Lung (tissue), 17 donors: ENCODE measurements at places on chromosomes 3 and 15.

DNA sequence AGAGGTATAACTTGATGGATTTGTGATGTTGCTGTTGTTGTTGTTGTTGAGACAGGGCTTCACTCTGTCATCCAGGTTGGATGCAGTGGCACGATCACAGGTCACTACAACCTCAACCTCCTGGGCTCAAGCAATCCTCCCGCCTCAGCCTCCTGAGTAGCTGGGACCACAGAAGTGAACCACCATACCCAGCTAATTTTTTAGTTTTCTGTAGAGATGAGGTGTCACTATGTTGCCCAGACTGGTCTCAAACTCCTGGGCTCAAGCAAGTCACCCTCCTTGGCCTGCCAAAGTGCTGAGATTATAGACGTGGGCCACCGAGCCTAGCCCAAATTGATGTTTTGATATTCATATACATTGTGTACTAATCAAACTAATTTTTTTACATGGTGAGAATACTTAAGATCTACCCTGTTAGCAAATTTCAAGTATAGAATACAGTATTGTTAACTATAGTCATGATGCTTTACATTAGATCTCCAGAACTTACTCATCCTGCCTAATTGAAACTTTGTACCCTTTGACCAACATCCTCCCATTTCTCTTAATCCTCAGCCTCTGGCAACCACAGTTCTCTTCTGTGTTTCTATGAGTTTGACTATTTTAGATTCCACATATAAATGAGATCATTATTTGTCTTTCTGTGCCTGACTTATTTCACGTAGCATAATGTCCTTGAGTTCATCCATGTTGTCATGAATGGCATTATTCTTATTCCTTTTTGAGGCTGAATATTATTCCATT lies 23.2 kb downstream of the LMCD1 start:
- no peaks in the 10 kb centered on the region for H3K27me3 ChIP-seq
- peaks cover 10% of the 10 kb centered on the region for H3K36me3 ChIP-seq
- no peak for DNase-seq
- H3K4me1 ChIP-seq = peaks cover 12% of the 10 kb centered on the region

- no peaks in the 10 kb centered on the region for H3K4me1 ChIP-seq
- H3K36me3 ChIP-seq = no peaks in the 10 kb centered on the region
- H3K27ac ChIP-seq = no peak overlapping the region
- no peak overlapping the region for H3K4me3 ChIP-seq
- no peaks in the 10 kb centered on the region for H3K27me3 ChIP-seq
- DNase-seq = no peak
These were observed 67.2 kb downstream of the CFAP44 start for GRCh38 chr3:113374078-113374477.

- H3K4me1 ChIP-seq = no peaks in the 10 kb centered on the region
- peak; percentile 2 for DNase-seq
- H3K27me3 ChIP-seq = no peaks in the 10 kb centered on the region
- H3K36me3 ChIP-seq = no peaks in the 10 kb centered on the region
- no peak overlapping the region for H3K27ac ChIP-seq
These were observed 529.7 kb upstream of the IL12A start for GRCh38 chr3:159458982-159459381.

- peak; percentile 44 for DNase-seq
- H3K4me3 ChIP-seq = peak within 1 kb of the TSS; percentile 51
- no peaks in the 10 kb centered on the region for H3K36me3 ChIP-seq
- no peak within 1 kb of the TSS for H3K27ac ChIP-seq
These were observed at the start of gene PRRT3 for GRCh38 chr3:9951962-9952805. Gene PRRT3 (minus strand): TSS chr3:9952408. CDS start chr3:9950115, 2,293 bp downstream.

DNA sequence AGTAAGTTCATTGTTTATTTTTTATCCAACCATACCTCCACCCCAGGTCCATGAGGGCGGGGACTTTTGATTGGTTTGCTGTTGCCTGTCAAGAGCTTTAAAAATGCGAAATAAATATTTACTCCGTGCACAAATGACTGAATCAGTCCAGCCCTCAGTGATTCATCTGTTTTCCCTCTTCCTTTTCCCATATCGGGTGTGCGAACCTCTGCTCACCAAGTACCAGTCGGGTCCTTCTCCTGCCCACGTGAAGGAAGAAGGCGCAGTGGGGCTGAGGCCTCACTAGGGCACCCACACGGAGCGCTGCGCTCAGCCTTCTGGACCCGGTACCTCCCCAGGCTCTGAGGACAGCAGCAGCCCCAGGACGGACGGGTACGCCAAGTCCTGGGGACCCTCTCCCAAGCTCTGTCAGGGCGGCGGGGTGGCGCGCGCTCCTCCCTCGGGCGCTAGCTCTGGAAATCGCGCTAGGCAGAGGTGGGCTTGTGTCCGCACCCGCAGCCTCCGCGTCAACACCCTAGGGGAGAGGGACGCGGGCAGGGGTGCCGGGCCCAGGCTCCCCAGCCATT lies 70.5 kb upstream of the EPHB3 start:
- peaks cover 5% of the 10 kb centered on the region for H3K4me1 ChIP-seq
- H3K27me3 ChIP-seq = peaks cover 59% of the 10 kb centered on the region
- H3K4me3 ChIP-seq = peak overlapping the region; percentile 9

- no peak overlapping the region for H3K27ac ChIP-seq
- H3K4me1 ChIP-seq = peaks cover 6% of the 10 kb centered on the region
- peak; percentile 10 for DNase-seq
- no peak overlapping the region for H3K4me3 ChIP-seq
- H3K36me3 ChIP-seq = peaks cover 5% of the 10 kb centered on the region
- H3K27me3 ChIP-seq = no peaks in the 10 kb centered on the region
These were observed 42.4 kb downstream of the TIGIT start for GRCh38 chr3:114336122-114336697.

- H3K27ac ChIP-seq = no peak overlapping the region
- H3K36me3 ChIP-seq = no peaks in the 10 kb centered on the region
- no peak overlapping the region for H3K4me3 ChIP-seq
- no peaks in the 10 kb centered on the region for H3K27me3 ChIP-seq
- H3K4me1 ChIP-seq = no peaks in the 10 kb centered on the region
These were observed 76.3 kb upstream of the FRMD4B start for GRCh38 chr3:69462022-69462825.

- H3K36me3 ChIP-seq = no peaks in the 10 kb centered on the region
- no peaks in the 10 kb centered on the region for H3K4me1 ChIP-seq
- H3K27me3 ChIP-seq = no peaks in the 10 kb centered on the region
- DNase-seq = no peak
These were observed 367.6 kb upstream of the PLSCR5 start for GRCh38 chr3:146972726-146973125.

GRCh38 chr3:7854266-7854665 lies 647.4 kb upstream of the LMCD1 start:
- H3K27ac ChIP-seq = no peak overlapping the region
- H3K4me1 ChIP-seq = peaks cover 8% of the 10 kb centered on the region
- DNase-seq = no peak
- H3K27me3 ChIP-seq = no peaks in the 10 kb centered on the region

GRCh38 chr3:87796137-87796842 lies 262.5 kb downstream of the CGGBP1 start:
- no peak overlapping the region for H3K27ac ChIP-seq
- H3K36me3 ChIP-seq = no peaks in the 10 kb centered on the region
- H3K4me3 ChIP-seq = no peak overlapping the region
- no peak for DNase-seq

GRCh38 chr3:77086408-77086807 lies 46.5 kb downstream of the ROBO2 start:
- H3K27me3 ChIP-seq = no peaks in the 10 kb centered on the region
- DNase-seq = no peak
- H3K36me3 ChIP-seq = no peaks in the 10 kb centered on the region
- no peaks in the 10 kb centered on the region for H3K4me1 ChIP-seq
- no peak overlapping the region for H3K4me3 ChIP-seq
- no peak overlapping the region for H3K27ac ChIP-seq

- no peaks in the 10 kb centered on the region for H3K36me3 ChIP-seq
- no peak for DNase-seq
- H3K4me1 ChIP-seq = peaks cover 6% of the 10 kb centered on the region
- no peak overlapping the region for H3K4me3 ChIP-seq
These were observed 381.1 kb upstream of the RASGRP1 start for GRCh38 chr15:38945551-38946298.

GRCh38 chr15:48149858-48150257 lies 28.2 kb downstream of the MYEF2 start:
- no peaks in the 10 kb centered on the region for H3K4me1 ChIP-seq
- H3K27me3 ChIP-seq = no peaks in the 10 kb centered on the region
- no peak overlapping the region for H3K27ac ChIP-seq
- DNase-seq = no peak
- H3K36me3 ChIP-seq = no peaks in the 10 kb centered on the region

GRCh38 chr15:43648649-43649429 lies at the start of gene CATSPER2:
Gene CATSPER2 (minus strand): TSS chr15:43648844. CDS start chr15:43648061, 783 bp downstream.
- DNase-seq = no peak
- no peak within 1 kb of the TSS for H3K4me3 ChIP-seq
- no peaks in the 10 kb centered on the region for H3K36me3 ChIP-seq
- H3K27ac ChIP-seq = no peak within 1 kb of the TSS
- H3K27me3 ChIP-seq = no peaks in the 10 kb centered on the region

DNA sequence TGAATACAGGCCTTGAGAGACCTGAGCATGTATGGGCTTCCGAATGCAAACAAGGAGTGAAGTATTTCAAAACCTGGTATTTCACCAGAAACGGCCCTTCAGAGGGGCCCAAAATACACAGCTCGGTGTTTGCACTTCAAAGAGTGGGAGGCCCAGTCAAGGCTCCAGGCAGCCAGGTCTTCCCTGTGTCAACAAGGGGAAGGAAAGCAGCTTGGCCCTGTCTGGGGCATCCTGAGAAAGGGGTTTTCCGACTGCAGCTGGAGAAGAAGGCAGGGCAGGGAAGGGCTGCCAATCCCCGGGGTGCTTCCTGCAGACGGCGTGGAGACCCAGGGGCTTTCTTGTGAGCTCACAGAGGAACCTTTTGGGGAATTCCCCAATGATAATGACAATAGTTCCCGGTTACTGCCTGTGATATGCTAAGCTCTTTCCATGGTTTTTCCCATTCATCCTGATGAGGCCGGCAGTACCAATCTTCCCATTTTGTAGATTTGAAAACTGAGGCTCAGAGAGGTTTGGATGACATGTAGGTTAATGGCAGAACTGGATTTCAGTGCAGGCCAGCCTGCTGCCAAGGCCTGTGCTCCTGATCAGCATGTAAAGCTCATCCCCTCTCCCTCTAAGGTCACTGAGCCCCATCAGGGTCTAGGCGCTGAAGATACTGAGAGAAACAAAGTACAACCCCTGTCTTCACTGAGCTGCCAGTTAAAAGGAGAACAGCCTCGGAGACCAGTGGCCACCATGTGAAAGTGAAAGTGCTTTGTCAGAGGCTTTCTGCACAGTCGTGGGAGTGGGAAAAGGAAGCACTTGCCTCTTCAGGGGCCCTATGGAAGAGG lies 43.0 kb upstream of the TLE3 start:
- no peak overlapping the region for H3K4me3 ChIP-seq
- H3K4me1 ChIP-seq = peaks cover 42% of the 10 kb centered on the region
- H3K36me3 ChIP-seq = no peaks in the 10 kb centered on the region
- peak; percentile 91 for DNase-seq

DNA sequence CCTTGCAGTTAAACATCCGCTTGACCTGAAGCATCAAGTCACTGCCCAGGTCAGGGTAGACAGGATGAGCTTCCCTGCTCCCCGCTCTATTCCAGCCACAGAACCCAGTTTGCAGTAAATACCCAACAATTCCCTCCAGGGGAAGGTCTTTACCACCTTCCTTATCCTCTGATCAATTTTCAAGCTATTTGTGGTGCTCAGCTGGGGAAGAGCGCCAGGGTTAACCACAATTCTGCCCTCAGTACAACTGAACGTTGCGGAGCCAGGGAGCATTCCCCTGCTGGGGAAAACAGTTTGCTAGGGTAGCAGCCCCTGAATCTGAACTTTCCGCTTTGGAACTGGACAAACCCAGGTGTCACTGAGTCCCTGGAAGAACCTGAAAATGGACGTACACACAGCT lies 28.5 kb downstream of the RBPMS2 start:
- no peak overlapping the region for H3K27ac ChIP-seq
- H3K36me3 ChIP-seq = no peaks in the 10 kb centered on the region
- DNase-seq = no peak
- no peak overlapping the region for H3K4me3 ChIP-seq
- no peaks in the 10 kb centered on the region for H3K27me3 ChIP-seq
- H3K4me1 ChIP-seq = no peaks in the 10 kb centered on the region

DNA sequence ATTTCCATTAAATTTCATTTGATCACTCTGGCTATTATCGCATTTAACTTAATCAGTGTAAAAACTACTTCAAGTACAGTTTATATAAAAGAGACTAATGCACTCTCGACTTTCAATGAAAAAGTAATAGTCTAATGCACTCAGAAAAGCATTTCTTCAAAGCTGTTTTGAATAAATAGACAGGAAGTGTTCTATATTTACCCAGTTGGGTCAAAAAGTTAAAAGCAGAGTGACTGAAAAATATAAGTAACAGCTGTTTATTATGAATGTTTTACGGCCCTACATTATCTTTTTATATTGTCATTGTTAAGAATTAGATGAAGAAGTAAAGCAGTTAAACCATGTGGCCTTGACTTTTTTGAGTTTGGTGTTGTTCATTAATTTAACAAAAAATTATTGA lies 391.8 kb downstream of the ZPLD1 start:
- H3K4me1 ChIP-seq = no peaks in the 10 kb centered on the region
- DNase-seq = peak; percentile 86
- no peak overlapping the region for H3K4me3 ChIP-seq
- H3K27ac ChIP-seq = no peak overlapping the region
- no peaks in the 10 kb centered on the region for H3K36me3 ChIP-seq

DNA sequence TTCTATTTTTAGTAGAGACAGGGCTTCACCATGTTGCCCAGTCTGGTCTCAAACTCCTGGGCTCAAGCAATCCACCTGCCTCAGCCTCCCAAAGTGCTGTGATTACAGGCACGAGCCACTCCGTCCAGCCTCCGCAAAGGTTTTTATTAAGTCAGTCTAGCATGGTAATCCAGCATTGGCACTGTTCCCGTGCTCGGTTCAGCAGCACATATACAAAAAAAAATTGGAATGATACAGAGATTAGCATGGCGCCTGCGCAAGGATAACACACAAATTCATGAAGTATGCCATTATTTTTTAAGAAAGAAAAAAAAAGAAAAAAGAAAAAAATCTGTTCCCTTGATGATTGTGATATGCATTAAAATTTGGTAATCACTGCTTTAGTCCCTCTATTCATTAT lies 8.5 kb downstream of the CKMT1A start:
- no peak overlapping the region for H3K27ac ChIP-seq
- no peaks in the 10 kb centered on the region for H3K36me3 ChIP-seq
- no peak overlapping the region for H3K4me3 ChIP-seq
- no peaks in the 10 kb centered on the region for H3K4me1 ChIP-seq

GRCh38 chr15:88744548-88745020 lies 58.7 kb upstream of the ACAN start:
- H3K27ac ChIP-seq = no peak overlapping the region
- DNase-seq = no peak
- no peaks in the 10 kb centered on the region for H3K27me3 ChIP-seq

- no peaks in the 10 kb centered on the region for H3K36me3 ChIP-seq
- H3K4me3 ChIP-seq = no peak overlapping the region
- H3K4me1 ChIP-seq = peaks cover 4% of the 10 kb centered on the region
- no peak for DNase-seq
- H3K27ac ChIP-seq = no peak overlapping the region
These were observed 324.8 kb upstream of the TBL1XR1 start for GRCh38 chr3:177522051-177522450.

DNA sequence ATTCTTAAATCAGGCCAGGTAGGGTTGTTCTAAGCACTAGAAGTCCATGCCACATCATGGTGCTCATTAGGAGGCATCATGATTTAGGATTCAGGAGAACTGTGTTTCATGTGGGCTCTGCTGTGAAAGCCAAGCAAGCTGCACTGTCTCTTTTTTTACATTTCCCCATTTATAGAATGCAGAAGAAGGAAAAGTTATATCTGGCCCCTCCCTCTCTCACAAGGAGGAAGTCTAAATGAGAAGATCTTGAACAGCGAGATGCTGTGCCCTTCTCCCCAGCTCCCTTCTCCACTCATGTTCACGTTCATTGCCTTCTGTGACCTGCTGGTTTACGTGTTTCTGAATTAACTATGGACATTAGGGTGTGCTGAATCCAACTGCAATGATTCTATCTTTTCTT lies 178.5 kb upstream of the RASGRP1 start:
- no peak for DNase-seq
- no peak overlapping the region for H3K27ac ChIP-seq
- H3K4me1 ChIP-seq = no peaks in the 10 kb centered on the region
- no peak overlapping the region for H3K4me3 ChIP-seq
- no peaks in the 10 kb centered on the region for H3K36me3 ChIP-seq
